AG04450 (cell line): ENCODE measurements at places on chromosomes 7 and 10.

DNA sequence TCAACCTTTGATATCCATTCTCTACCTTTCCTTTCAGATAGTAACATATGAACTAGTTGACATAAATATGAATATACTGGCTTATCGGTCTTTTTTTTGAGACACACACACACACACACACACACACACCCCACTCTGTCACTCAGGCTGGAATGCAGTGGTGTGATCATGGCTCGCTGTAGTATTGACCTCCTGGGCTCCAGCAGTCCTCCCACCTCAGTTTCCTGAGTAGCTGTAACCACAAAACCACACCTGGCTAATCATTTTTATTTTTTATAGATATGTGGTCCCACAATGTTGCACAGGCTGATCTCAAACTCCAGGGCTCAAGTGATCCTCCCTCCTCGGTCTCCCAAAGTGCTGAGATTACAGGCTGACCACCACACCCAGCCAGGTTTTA lies 14.2 kb upstream of the NT5C3A start:
- no peak for DNase-seq

DNA sequence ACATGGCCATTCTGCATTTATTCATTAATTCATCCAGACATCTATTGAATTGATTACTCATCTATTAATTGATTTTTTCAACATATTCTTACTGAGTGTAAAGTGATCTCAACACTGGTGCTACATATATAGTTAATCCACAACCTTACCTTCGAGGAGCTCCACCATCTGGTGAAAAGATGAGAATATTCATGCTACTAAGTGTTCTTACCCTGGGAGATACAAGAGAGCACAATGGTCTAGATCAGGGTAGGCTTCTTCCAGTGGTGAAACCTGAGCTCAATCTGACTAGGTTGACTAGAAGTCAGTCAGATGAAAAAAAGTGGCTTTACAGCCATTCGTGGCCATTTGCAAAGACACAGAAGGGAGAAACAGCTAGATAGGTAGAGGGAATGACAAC lies 507.4 kb downstream of the ANKRD7 start:
- no peak for DNase-seq

DNA sequence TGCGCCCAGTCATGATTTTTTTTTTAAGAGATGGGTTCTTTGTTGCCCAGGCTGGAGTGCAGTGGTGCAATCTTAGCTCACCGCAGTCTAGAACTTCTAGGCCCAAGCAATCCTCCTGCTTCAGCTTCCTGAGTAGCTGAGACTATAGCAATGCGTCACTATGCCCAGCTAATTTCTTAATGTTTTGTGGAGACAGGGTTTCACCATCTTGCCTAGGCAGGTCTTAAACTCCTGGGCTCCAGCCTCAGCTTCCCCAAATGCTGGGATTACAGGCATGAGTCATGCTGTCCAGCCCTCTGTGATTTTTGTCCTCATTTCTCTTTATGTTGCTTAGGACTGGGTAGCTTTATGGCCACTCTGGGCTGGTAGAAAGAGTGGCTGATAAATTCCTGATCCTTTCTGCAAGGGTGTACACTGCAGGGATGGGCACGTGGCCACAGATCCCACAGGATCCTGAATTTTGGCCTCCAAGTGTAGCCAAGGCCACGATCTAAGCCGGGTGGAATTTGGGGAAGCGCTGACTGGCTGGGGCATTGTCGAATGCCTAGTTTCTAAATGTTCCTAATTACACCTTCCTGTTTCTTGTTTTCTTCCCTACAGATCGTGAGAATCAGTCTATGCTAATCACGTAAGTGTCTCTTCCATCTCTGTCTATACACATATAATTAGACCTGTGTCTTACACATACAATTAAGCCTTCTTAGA lies 24.1 kb upstream of the MYH16 start:
- DNase-seq: no peak

DNA sequence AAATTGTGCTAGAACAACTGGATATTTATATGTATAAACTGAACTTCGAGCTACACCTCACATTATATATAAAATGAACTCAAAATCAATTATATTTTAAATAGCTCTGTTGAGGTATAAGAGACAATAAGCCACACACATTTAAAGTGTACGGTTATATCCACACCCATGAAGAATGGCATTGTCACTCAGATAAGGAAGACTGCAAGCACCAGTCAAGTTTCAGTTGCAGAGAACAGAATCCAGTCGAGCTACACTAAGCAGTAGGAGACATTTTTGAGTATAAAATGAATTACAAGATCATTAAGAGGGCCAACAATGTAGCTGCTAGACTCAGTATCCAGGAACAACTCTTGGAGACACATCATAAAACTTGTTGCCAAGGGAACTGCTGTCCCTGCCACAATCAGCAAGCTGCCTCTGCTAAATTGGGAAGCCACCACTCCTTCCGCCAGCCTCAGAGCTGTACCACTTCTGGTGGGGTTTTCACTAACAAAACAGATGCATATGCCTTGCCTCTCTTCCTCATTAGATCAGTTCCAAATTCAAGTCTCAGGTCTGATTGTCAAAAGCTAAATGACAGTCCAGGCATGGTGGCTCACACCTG lies 19.6 kb upstream of the GPNMB start:
- DNase-seq: no peak

- no peak for DNase-seq
These were observed 35.4 kb downstream of the ADAP1 start for GRCh38 chr7:919114-919442.

DNA sequence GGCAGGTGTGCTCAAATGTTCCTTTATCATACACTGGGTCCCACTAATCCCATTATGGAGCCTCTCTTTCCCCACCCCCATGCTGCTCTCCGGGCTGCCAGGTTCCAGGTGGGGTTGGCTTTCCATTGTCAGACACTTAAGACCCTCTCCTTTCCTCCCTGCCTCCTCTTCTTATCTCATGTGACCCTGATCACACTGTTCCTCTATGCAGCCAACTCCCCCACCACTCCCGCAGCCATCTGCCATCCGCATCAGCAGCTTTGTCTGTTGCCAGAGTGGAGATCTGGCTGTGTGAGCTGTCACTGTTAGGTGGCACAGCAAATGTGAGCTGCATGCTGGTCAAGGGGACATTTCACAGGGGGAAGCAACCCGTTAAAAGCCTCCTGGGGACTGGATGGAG lies 391.4 kb downstream of the TNS3 start:
- DNase-seq: no peak

DNA sequence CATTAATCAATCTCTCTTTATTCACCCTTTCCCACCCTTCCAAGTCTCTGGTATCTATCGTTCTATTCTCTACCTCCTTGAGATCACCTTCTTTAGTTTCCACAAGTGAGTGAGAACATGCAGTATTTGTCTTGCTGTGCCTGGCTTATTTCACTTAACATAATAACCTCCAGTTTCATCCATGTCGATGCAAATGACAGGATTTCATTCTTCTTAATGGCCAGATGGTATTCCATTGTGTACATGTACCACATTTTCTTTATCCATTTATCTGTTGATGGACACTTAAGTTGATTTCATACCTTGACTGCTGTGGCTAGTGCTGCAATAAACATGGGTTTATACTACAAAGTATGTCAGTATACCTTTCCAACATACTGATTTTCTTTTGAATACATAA lies 3.8 kb upstream of the AOAH start:
- no peak for DNase-seq

DNA sequence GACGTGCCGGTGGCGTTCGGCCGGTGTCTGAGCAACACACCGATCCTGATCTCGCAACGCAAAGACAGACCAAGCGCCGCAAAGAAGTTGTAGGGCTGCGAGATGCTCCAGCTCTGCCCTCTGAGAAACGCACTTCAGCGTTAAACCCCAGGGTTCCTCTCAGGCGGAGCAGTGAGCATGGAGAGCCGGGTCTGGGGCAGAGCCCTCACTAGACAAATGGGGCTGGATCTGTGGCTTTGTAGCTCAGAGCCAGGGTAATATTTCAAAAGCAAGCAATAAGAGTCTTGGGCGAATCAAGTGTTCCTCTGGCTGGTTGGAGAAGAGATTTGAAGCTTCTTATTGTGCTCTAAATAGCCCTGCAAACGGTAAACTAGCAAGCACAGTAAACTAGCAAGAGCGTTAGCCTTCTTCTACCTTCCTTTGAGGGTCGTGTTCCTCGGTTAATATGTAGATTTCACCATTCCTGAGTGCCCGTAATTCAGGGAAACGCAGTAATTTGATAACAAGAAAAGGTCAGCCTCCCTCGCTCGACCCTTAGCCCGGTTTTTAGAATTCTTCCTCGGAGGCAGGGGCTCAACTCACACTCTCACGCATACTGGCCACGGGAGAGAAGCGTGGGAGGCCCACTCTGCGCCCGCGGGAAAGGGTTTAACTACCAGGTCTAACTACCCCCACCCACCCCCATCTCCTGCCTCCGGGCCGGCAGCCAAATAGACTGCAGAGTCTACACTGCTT lies 6.7 kb downstream of the SKAP2 start:
- DNase-seq: peak; percentile 34

DNA sequence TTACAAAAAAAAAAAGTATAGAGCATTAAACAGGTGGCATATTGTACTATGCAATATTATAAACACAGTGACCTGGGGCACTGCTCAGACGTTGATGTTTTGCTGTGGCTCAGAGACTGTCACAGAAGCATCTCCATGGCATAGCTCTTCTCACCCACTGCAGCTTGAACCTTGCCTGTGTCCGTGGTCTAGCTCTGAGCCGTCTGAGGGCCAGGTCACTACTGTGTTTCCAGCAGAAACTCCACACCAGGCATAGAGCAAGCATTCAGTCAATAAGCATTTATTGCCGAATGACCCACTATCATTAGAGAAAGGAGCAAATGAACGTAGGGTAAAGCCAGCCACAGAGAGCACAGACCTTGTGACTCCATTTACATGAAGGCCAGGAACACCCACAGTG lies 443.2 kb upstream of the FOXK1 start:
- no peak for DNase-seq

DNA sequence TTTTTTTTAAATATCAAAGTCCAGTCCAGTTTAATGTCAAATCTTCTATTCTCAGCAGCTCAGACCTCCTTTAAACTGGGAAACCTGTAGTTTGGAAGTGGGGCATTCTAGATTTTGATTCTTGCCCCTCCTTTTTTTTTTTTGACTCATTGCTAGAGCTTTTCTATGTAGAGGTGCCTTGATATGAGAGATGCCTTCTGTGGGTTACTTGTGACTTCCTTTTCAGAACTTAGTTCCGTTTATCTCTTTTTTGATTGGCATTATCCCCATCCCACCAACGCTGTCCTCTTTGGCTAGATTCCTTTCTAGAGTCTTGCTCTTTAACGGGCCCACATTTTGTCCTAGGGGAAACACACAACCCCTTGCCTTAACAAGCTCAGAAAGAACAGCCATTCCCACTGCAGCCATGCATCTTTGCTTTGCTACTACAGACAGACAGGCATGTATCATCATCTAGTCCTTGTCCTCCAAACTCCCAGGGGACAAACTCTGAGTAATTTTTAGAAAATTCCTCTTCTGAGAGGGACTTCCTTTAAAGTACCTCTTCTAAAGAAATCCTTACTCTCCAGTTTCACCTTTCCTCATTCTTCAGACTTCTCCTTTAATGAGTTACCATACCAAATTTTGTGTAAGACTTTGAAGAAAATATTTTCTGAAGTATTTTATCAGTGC lies 153.6 kb downstream of the PHF14 start:
- no peak for DNase-seq

DNA sequence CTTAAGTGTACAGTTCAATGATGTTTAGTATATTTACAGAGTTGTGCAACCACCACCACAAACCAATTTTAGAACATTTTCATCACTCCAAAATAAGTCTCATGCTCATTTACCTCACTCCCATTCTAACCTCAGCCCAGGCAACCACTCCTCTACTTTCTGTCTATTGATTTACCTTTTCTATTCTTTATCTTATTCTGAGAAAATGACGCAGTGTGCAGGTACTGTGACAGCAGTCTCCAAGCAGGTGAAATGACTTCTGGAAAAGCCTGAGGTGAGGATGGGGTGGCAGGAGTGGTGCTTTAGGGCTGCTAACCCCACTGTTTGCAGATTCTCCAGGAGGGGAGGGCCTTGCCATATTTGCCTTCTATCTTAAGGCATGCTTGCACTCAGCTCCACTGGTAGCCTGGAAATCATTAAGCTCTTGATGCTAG lies 39.5 kb downstream of the GARS1 start:
- no peak for DNase-seq

GRCh38 chr7:38383281-38383680 lies 109.8 kb upstream of the TARP start:
- DNase-seq: no peak

- DNase-seq: no peak
These were observed 13.7 kb downstream of the PSTK start for GRCh38 chr10:122993797-122994336.

- no peak for DNase-seq
These were observed 54.8 kb downstream of the CRTAC1 start for GRCh38 chr10:97975598-97975997.

DNA sequence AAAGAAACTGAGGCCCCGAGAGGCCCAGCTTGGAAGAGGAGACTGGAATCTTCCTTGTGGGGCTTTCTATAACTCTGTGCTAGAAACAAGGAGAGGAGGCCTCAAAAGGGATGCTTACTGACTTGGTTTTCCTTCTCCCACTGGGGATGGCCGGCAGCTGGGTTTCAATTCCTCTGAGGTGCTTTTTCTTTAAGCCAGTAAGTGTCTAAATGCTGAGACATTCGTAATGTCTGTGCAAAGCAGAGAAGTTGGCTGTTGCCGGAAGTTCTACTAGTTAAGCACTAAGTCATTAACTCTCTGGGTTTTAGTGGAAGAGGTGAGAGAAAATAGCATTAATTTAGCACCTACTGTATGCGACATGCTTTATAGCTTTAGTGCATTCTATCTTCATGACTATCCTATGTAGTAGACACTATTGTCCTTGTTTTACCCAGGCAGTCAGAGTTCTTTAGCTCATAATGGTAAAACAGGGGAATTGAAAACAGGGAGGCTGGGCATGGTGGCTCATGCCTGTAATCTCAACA lies 135.2 kb downstream of the RGS10 start:
- no peak for DNase-seq

DNA sequence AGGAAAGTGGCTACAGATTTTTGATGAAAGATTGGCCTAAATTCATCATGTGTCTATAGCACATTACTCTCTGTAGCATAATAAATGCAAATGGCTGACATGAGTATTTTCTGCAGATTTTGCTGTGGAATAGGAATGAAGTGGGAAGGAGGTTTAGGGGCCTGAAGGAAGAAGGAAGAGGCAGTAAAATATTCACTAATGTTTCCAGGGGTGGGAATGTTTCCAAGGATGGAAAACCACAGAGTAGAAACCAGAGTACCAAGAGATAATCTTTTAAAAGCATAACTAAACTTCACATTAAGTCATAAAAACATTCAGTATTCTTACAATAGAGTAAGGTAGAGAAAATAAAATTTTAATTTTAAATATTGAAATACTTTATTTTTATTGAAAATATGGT lies 267.8 kb downstream of the BICC1 start:
- DNase-seq: no peak

DNA sequence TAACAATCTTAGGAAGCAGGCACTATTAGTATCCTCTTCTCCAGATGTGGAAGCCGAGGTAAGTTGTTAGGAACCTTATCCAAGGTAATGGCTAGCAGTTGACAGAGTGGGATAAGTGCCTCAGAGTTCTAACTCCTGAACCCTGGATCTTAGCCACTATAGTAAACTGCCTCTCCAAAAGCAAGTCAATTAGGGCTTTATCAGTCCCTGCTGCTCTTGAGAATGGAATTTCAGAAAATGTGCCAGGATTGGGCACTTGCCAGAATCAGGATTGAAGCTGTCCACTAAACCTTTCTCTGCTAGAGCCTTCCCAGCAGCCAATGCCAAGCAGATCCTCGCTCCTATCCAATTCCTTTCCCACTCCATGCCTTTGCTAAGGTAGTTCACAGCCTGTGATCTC lies 777.5 kb upstream of the POM121L12 start:
- no peak for DNase-seq

- DNase-seq: no peak
These were observed 944.0 kb upstream of the C7orf33 start for GRCh38 chr7:147646568-147646967.

- no peak for DNase-seq
These were observed 38.2 kb downstream of the FOXL3 start for GRCh38 chr7:327991-328702.
